ENCODE measurements at places on chromosomes 2 and 18.

- no peak for DNase-seq
These were observed 66.1 kb downstream of the EXOC6B start for GRCh38 chr2:72759755-72760154.

- DNase-seq = no peak
These were observed 25.9 kb upstream of the SGPP2 start for GRCh38 chr2:222398446-222398885.

- DNase-seq = no peak
These were observed 1360.2 kb downstream of the LRP1B start for GRCh38 chr2:140770645-140771044.

DNA sequence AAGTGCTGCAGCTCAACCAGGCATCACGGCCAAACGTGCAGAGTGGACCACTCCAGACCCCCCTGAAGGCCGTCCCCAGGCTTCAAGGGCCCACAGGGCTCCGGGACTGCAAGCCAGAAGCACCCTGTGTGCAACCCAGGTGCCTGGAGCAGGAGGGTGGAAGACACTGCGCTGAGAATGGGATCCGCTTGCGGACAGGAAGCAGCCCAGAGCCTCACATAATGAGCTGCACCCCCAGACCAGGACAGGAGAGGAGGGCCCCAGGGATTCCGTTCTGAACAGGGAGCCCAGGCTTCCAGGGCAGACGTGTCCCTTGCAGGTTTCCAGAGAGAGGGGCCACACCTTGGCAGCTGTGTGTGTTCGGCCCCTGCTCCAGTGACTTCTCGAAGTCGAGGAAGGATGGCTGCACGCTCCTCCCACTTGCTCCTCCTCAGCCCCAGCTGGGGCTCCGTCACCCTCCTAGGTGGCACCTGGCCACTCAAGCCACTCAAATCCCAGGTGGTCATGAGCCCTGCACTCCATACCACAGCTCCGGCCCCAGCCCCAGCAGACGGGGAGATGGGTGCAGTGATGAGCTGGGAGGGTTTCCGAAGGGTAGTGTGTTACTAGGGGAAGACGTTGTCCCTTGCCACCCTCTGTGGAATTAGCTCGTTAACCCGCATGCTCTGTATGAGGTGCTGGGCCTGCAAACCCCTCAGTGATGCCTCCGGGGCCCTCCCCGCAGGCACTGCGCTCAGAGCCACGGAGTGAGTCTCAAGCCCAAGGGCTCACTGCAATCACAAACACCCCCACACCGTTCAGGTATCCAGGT is 79.2 kb downstream of the NDUFA10 start:
- DNase-seq = no peak

DNA sequence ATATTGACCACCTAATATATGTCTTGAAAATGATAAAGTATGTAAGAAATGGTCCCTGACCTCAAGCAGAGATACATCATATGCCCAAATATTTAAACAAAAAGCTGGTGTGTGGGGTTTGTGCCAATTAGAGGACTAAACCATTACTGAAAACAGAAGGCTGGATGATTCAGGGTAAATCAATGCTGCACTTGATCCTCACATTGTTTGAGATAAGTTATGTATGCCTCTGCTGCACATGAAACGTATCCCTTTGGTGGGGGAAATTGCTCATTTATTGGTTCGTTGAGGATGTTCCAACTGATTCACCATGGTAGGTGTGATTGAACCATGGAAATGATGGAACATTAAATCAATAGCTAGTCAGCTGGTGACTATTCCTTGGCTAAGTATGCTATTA is 24.7 kb upstream of the DARS1 start:
- no peak for DNase-seq

DNA sequence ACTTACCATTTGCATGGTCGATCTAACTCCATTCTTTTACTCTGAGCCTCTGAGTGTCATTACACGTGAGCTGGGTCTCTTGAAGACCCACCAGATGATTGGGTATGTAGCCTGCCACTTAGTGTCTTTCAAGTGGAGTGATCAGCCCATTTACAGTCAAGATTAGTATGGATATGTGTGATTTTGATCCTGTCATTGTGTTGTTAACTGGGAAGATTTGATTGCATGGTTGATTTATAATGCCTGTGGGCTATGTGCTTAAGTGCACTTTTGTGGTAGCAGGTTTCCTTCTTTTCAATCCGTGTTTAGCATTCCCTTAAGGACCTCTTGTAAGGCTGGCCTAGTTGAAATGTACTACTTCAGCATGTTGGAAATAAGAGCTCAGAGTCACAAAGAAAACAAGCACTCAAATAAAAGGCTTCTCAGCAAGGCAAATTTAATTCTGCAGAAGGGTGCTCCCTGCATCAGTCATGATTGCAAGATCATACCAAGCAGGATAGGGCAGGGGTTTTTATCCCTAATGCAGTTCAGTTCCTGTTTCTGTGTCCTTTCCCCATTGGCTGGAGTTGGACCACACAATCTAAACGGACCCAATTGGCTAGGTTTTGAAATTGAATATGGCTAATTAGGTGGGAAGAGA is 230.7 kb upstream of the SYT4 start:
- DNase-seq = no peak

GRCh38 chr2:42047488-42048298 is at the start of gene PKDCC:
Gene PKDCC, plus strand, starts transcription at chr2:42048021. Its CDS starts 179 bp downstream, at chr2:42048200.
- no peak for DNase-seq

- no peak for DNase-seq
These were observed 1.1 kb downstream of the GLI2 start for GRCh38 chr2:120736624-120737339.

GRCh38 chr2:21314322-21314835 is 190.6 kb downstream of the TDRD15 start:
- no peak for DNase-seq

GRCh38 chr2:189803431-189803830 is 19.2 kb downstream of the PMS1 start:
- no peak for DNase-seq

DNA sequence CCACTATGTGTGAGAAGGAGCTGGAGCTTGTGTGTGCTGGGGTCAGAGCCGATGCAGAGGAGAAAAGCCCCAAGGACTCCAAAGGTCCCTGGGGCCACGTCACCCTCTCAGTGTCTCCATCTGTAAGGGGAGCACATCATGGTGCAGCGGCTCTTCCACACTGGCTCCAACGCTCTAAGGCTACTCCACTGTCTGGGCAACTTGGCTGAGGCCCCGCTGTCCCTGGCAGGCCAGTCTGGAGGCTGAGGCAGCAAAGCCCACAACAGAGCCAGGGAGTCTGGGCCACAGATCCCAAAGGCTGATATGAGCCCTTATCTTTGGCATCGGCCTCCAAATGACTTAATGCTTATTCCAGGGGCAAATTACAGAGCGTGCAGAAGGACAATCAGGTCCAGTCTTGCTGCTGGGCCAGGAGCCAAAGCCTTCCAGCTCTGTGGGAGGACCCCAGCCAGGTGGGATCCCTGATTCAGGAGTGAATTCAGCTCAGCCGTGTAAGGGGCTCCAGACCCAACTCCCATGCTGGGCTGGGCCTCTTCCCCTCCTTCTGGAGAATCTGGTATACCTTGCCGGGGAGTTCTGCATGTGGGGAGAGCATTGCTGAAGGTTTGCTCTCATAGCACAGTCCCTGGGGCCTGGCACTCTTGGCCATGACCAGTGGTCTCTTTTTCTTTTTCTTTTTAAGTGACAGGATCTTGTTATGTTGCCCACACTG is 1.8 kb upstream of the DUSP2 start:
- DNase-seq = no peak

GRCh38 chr2:71451705-71452104 is 1.7 kb upstream of the DYSF start:
- DNase-seq = no peak

DNA sequence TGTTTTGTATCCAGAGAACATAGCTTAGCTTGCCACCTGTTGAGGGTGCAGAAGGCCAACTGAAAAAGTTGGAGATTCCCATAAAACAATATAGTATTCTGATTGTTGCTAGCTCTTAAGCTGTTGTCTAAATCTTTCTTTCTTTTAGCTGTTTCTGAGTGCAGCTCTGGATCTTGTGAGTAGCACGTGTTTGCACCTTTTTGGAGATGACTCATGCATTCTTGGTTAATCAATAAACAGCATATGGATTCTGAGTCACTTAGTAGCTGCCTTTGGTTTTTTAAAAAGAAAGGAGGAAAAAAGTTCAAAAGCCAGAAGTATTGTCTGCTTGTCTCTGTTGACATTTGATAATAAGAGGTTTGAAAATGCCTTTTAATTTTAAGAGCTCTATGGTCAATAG is 483.0 kb upstream of the FSIP2 start:
- no peak for DNase-seq

DNA sequence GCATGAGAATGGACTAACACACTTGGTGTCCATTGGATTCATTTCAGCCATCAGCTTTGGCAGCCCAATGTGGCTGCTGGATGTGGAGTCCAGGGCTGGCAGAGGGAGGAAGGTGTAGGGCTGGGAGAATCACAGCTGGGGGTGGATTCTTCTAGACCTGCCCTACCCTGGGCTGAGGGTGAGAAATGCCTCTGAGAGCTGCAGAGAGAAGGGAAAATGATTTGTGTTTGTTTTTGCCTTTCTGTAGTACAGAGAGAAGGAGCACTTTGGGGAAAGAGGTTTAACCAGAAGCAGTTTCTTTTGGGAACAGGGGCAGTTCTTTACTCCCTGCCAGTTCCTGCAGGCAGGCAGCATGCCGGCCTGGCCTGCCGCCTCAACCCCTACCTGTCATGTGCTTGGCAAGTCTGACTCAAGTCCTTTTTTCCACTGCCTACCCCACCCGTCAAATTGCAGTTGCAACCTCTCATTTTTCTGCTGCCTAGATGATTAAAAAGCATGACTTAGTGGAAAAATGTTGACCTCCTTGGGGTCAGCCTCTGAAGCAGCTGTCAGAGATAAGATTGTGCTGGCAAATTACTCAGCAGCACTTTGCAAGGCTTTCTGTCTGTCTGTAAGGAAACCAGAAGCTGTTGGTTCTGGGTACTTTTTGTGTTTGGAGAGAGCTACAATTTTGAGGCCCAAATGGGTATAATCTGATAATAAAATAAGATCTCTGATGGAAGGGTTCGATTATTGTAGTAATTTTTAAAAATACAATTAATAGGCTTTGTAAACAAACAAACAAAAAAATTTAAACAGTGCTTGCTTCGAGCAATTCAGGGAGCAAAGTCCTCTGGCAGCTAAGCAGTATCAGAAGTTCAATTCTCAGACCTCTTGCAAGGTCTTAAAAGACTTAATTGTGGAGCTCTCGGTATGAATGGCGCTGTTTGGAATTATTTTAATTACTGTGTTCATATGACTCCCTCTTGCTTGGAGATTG is 21.7 kb downstream of the LBH start:
- no peak for DNase-seq

GRCh38 chr18:46732201-46732600 is 24.7 kb downstream of the ST8SIA5 start:
- no peak for DNase-seq

- DNase-seq = no peak
These were observed 231.3 kb downstream of the BCL2 start for GRCh38 chr18:63088262-63088661.

DNA sequence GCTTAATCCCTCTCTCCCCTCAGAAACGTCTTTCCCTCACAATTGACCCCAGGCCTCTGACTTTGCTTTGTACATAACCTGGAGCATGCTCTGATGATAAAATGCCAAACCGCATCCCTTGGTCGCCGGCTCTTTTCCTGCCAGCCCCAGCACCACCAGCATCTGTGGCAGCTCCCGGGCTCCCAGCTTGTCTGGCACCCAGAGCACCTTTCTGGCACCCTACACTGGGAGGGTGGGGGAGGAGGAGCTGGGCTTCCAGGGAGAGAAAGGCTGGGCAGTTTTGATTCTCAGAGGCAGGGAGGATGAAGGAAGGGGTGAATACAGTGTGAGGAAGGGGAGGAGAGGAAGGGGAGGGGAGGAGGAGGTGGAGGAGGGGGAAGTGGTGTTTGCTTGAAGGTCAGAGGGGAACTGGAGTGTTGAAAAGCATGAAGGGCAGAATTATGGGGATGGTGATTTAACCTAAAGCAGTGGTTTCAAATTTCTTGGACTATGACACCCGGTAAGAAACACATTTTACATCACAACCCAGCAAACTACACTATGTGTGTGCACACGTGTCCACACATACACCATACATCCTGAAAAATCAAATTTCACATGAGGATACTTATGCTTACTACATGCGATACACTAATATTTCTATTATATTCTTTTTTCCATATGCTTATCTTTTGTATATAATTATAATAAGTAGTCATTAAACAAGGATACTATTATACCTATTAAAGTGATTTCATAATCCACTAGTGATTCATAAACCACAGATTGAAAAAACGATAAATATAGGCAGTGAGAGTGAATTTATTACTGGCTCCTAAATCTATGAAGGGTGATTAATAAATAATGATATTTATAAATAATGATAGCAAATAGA is 30.0 kb upstream of the IGFBP2 start:
- no peak for DNase-seq

GRCh38 chr2:18482666-18483065 is 77.8 kb downstream of the RDH14 start:
- DNase-seq = no peak

- no peak for DNase-seq
These were observed 256.1 kb downstream of the XIRP2 start for GRCh38 chr2:167144179-167144898.

DNA sequence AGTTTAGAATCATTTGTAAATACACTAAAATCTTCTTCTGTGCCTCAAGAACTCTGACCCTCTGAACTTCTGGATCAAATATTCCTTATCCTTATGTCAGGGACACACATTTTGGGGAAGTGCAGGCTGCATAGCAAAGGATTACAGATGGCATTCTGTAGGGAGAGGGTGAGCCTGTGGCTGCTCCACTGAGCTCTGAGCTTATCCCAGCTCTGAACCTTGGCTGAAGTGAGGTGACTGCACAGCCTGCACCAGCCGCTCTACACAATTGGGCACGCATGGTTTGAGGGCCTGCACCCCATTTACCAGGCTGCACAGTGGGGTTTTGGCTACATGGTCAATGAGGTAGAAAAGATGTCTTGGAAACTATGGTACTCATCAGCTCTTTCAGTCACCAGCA is 251.6 kb downstream of the GALR1 start:
- DNase-seq = no peak

DNA sequence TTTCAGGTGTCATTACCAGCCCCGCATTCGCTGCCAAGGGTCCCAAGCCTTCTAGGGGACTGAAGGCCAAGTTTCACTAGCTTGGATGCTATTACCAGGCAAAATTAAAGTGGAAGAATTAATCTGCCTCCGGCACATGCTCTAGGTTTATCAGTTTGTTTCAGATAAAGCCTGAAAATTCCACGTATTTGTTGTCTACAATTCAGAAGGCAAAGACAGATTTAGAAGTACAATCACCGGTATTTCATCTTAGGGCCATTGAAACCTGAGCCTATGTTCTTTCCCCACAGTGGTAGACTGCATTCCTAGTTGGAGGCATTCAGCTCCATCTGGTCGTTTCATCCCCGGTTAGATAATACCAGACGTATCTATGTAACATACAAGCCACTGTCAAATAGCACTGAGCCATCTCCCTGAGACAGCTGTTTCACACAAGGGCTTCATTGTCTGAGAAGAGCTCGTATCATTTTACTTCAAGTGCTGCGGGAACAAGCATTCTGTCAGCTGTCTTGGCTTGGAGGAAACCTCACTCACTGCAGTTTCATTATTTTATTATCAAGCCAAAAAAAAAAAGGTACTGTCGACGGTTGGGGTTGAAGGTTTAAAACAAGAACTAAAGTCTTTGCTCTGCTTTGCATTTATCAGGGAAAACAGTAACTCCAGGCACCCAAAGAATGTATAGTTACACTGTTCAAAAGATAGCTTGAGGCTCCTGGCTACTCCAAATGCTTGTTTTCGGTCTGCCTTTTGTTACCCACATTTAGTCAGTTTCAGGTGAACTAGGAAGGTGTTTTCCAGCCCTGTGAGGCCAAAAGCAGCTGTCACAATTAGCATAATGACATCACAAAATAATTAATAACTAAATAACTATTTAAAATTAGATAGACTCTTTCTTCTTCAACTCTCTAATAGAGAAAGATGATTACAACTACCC is 76.7 kb downstream of the TGIF1 start:
- no peak for DNase-seq

- no peak for DNase-seq
These were observed 80.2 kb upstream of the SKOR2 start for GRCh38 chr18:47331641-47332040.

All from HL-60 (cell line).